ENCODE measurements at places on chromosomes 6 and 20.

DNA sequence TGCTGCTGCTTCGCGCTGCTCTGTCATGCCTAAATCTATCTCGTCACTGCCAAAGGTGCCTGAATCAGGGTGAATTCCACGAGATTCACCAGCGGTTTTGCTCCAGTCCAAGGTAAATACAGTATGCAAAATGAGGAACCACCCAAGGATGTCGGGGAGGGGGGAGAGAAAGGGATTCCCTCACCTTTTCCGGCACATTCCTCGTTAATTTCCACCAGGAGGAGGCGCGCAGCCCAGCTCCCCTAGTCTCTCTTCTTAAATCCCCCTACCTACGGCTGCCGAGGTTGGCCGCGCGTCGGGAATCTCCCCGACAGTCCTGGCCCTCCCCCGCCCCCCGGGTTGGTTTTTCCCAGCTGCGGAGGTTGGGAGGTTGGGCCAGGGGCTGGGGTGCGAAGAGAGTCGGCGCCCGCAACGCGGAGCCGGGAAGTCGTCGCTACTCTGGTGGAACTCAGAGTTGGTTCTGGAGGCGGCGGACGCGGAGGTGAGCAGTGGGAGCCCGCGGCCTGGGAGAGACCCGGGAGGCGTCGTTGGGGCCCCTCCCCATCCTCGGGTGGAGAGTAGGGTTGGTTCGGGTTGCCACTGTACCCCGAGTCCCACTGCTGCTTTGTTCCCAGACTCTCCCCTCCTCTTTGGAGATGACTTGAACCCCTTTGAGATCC, at the start of gene TPBG:
TSS of gene TPBG (plus strand) at position 390 of the 659 bp plus-strand sequence. CDS start 1,145 bp downstream, outside the sequence.
- DNase-seq, result no peak

DNA sequence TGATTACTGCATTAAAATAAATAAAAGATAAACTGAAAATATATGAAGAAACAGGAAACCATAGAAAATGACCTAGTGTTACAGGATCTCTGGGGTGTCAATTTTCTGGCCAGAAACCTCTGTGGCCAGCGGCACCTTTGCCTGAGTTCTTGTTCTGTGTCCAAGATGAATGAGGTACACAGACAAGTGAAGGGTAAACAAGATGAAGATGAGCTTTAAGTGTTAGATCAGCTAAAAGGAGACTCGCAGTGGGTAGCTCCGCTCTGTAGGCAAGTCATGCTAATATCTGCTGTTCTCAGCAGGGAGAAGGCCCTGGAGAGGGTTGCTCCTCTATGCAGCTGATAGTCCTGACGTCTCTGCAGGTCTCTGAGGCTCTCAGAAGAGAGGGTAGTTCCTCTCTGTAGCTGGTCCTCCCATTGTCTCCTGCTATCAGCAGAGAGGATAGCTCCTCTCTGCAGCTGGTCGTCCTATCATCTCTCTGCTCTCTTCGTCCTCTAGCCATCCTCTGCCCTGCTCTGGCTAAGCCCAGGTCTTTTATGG, 35.9 kb upstream of the TBC1D22B start:
- DNase-seq, result no peak

- DNase-seq, result peak; percentile 14
These were observed 6.8 kb upstream of the ADTRP start for GRCh38 chr6:11785415-11785773.

DNA sequence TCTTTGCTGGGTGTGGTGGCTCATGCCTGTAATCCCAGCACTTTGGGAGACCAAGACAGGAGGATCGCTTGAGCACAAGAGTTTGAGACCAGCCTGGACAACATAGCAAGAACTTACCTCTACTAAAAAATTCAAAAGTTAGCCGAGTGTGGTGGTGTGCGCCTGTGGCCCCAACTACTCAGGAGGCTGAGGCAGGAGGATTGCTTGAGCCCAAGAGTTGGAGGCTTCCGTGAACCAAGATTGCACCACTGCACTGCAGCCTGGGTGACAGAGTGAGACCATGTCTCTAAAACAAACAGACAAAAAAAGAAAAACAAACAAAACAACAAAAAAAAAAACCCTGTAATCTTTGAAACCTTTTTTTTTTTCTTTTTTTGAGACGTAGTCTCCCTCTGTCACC, 67.5 kb downstream of the CAP2 start:
- no peak for DNase-seq

DNA sequence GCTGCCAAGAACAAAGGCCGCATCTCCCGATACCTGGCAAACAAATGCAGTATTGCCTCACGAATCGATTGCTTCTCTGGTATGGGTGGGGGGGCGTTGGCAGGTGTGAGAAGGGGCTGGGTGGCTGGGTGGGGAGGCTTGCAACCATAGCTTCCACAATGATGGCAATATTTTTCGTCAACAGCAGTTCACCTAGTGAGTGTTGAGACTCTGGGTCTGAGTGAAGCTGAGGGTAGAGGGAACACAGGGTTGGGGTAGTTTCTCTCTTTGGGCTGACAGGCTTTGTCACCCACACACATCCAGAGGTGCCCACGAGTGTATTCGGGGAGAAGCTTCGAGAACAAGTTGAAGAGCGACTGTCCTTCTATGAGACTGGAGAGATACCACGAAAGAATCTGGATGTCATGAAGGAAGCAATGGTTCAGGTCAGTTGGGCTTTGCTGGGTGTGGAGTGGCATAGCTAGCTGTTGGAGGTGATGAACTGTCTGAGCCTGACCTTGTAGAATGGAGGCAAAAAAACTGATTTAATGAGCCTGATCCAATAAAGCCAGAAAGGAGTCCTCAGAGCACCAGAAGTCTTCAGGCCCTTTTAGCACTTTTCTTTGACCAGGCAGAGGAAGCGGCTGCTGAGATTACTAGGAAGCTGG, 4.2 kb downstream of the NOP56 start:
- no peak for DNase-seq

- no peak for DNase-seq
These were observed 183.6 kb upstream of the FLRT3 start for GRCh38 chr20:14521016-14521415.

DNA sequence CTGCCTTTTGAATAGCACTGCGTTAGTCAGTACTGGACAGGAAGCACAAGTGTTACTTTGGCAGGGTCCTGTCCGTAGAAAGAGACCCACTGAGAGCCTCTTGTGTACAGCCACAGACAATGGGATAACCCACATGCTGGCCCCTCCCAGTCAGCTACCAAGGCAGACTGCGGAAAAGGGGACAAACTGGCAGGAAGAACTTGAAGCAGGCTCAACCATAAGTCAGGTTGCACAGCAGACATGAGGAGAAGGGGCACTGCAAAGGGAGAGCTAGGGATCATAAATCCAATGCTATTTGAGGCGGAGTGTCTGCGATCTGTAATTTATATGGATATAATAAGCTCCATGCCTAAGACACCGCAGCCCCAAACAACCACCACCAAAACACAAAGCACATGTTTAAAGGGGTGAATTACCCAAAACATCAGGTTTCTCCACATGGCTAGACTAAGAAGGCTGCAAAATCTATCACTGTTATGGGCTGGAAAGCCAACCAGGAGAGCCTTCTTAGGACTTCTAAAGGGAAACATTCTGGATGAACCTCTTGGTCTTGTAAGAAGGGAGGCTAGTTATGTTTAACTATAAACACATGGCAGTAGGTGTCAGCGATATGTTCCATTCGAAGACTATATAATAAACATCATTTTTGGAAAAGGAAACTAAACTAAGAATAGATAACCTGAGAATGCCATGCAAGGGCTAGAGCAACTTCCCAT, 141.7 kb downstream of the BACH2 start:
- no peak for DNase-seq

GRCh38 chr6:134171517-134171916, 119.1 kb upstream of the SLC2A12 start:
- DNase-seq, result no peak

DNA sequence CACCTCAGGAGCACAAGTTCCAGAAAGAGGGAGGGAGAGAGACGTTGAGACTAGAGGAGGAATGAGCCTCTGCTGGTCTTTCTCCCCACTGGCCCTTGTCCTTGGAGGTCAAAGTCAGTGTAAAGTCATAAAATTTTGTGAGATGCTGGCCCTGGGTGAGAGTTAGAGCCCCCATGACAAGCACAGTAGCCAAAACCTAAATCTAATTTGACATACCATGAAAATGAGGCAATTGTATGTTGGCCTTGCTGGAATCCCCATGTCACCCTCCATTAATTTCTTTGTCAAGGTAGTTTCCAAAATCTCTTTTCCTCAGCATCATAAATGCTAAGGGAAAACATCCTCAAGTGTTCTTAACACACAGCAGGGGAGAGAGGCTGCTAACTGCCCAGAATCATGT, 17.6 kb upstream of the NEDD9 start:
- no peak for DNase-seq

DNA sequence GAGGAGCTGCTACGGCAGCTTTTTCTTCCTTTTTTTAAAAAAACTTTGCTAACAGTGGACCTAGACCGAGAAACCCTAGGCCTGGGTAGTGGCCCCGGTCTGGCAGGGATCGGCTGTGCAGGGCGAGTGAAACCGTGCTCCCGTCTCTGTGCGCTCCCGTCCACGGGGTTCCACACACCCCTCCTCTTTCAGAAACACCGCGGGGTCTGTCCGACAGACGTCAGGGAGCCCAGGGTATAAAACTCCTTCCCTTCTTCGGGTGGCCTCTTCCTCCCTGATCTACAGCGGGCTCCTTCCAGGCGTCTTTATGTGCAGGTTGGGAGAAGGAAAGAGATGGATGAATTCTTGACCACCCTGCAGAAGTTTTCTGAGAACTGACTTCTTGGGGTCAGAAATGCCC, 27.1 kb upstream of the SMOC2 start:
- DNase-seq, result no peak

- no peak for DNase-seq
These were observed 25.0 kb upstream of the ABT1 start for GRCh38 chr6:26571592-26572296.

DNA sequence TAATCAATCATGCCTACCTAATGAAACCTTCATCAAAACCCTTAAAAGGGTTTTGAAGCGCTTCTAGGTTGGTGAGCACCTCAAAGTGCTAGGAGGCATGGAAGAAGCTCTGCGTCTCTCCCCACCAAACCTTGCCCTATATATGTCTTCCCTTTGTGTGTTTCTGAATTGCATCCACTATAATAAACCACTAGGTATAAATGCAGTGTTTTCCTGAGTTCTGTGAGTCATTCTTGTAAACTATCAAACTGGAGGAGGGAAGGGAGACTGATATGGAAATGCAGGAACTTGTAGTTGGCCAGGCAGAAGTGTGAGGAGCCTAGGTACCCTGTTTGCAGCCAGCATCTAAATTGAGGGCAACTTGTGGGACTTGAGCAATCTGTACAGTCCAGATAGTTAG, 698.8 kb downstream of the DOK5 start:
- DNase-seq, result no peak

- DNase-seq, result no peak
These were observed 320.0 kb upstream of the NT5E start for GRCh38 chr6:85129881-85130280.

DNA sequence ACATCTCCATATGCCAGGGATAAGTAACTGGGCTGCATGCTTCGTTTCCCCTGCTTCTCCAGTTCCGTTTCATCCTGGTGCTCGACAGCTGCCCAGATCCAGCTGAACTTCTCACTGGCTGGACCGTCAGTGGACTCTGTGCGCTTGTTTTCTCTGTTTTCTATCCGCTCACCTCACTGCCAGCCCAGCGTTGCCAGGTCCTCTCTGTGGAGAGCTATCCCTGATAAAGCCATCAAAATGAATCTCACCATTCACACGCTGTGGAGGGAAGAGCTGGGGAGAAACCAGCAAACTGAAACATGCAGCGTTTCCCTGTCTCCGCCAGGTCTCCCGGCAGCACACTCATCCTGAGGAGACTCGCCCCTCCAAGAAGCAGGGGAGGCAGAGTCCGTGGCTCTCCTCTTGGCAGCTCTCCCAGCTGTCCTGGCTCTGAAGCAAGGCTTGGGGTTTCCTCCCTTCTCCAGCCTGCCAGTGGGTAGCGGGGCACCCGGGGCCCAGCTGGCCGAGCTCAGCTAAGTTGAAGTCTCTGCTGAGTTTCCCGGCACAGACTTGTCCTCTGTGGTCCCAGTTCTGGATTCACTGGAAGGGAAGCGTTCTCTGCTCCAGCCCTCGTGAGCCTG, 160.9 kb downstream of the DTNBP1 start:
- no peak for DNase-seq

DNA sequence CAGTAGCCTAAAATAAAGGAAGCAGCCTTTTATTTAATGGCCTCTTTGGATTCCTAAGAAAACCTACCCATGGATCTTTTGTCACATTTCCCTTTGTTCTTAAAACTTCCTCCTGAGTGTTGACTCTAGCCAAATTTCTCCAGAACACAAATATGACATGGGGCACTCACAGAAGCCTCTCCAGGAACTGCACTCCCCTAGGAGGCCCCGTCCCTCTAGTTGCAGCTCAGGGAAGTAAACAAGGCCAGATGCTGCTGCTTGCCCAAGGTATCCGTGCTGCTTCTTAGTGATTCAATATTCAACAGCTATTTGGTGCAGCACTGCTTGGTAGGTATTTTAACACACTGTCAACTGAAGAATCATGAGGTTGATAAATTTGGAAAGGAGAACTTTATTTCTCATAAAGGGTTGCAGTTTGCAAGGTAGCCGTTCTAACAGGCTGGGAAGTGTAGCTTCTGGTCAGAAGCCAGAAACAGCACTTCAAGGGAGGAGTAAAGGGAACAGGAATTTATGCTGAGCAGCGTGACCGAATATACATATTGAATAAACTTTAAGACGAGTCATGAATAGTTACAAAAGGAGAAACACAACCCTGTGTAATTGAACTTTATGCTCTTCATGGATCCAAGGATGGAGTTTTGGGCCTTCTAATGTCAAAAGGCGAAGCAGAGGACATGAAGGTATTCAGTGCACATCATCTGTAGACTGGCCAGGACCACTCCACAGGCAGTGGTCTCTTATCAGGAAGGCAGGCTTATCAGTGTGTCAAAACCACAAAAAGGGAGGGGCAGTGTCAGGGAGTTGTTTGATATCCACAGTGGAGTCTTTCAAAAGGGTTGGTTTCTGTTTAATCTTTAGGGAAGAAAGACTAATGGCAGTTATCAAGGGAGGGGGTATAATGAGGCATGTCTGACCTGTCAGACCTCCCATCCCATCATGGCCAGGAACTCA, 63.3 kb downstream of the CD24 start:
- no peak for DNase-seq

DNA sequence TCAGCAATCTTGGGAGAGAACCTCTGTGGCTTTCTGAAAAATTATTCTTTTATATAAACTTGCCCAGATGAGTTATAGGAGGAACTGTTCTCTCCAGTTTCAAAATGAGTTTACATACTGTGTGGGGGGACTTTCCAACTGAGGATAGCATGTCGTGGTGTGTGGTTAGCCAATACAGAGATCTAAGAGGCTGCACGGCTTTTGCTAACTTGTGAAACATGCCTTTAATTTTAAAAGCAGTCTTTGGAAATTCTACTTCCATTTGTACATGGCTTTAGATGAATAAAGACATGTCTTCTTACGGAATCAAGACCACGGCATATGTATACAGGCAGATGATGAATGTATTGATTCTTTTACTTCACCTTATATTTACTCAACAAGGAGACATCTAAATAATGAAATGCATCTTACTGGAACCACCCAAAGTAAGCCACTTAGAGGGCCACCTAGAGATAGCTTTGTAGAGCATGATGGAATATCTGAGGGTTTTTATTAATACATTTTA, 39.8 kb downstream of the HIVEP1 start:
- DNase-seq, result peak; percentile 45
